ENCODE measurements at places on chromosomes 11 and 22.
A peak's percentile ranks its signal among the peaks of the same experiment; 100 is the strongest.

DNA sequence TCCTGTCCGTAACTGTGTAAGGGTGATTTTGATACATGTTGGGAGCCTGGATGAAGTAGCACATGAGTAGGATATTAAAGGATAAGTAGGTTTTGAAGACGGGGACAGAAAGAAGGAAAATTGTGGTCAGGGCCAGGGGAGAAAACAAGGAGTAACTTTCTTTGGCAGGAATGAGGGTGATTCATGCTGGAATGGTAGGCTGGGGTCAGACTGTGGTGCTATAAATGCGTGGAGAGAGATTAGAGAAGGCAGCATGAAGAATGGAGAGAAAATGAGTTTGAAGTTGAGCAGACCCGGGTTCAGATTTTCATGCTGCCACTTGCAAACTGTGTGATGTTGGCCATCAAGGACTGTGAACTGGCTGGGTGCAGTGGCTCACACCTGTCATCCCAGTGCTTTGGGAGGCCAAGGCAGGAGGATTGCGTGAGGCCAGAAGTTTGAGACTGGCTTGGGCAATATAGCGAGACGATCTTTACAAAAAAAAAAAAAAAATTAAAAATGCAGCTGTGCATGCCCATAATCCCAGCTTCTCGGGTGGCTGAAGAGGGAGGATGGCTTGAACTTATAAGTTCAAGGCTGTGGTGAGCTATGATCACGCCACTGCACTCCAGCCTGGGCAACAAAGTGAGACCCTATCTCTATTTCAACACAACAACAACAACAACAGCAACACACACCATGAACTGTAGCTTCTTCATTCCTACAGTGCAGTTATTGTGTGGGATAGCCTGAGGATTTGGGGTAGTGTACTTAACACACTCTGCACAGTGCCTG is 22.3 kb downstream of the ZBTB16 start:
- no peak for DNase-seq

DNA sequence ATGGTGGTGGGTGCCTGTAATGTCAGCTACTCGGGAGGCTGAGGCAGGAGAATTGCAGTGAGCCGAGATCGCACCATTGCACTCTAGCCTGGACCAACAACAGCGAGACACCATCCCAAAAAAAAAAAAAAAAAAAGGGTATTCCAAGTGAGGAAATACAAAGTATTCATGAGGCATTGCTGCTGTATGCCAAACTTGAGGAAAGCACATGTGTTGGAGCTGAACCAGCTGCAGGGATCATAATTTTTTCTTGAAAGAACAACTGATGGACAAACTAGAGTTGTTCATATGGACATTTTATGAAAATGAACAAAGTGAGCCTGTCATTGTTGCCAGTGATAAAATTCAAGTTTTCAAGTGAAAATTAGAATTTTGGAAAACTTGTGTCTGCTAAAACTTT is 15.8 kb downstream of the MARK2 start:
- no peak for DNase-seq

DNA sequence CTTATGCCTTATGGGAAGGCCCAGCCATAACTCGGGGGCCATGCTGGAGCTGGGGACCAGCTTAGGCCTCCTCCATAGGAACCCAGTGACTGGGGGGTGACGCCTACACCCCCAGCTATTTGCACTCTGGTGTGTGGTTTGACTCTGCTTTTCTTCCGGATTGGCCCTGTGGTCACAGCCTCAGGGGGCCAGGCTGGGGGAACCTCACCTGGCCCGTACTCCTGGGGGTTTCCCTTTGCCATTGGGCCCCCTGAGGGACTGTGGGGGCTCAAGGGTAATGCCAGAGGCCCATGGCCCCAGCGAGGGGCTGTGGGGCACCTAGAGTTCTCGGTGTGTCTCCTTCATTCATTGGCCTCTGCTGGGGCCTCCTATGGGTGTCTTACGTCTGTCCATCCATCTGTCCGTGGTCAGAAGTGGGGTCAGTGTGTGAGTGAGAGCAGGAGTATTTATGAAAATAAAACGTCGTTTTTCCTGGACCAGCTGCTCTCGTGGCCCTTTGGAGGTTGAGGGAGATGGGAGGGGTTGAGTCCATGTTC is 6.3 kb upstream of the SH3BP1 start:
- no peak for DNase-seq

DNA sequence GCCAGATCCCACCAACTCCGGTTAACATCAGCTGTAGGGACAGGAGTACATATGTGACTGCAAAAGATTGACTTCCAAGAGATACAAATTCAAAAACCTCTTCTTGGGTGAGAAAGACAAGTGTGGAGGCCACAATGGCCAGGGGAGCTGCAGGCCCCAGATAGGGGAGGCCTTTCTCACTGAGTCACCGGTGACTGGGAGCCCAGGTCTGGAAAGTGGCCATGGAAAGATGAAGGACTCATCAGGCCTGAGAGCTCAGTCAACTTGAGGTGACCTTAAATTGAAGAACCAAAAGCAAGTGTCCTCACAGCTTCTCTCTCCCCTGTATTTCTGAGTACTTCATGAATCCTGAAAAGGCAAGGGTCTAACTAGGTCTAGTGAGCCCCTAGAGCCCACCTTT is 90.4 kb upstream of the CLPB start:
- no peak for DNase-seq

DNA sequence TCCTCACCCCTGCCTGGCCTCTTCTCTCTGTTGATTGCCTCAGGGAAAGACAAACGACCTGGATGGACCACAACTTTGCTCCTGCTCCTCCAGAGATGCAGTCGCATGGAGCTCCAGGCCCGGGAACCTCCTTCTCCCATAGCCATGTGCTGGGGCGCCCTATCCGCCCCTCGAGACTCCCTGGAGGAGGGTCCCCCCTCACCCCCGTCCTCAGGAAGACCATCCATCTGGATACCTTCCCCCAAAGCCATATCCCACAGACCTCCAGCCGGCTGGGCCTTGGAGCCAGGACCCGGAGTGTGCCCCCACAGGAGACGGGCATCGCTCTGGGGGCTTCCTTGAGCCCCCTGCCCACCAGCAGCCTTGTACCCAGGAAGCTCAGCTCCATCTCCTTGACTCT is 2.2 kb downstream of the SEPTIN3 start:
- DNase-seq, result no peak

- no peak for DNase-seq
Observed at GRCh38 chr22:38694049-38694448, 6.7 kb downstream of the JOSD1 start.

- DNase-seq, result no peak
Observed at GRCh38 chr22:24155627-24156140, 25.6 kb upstream of the SUSD2 start.

DNA sequence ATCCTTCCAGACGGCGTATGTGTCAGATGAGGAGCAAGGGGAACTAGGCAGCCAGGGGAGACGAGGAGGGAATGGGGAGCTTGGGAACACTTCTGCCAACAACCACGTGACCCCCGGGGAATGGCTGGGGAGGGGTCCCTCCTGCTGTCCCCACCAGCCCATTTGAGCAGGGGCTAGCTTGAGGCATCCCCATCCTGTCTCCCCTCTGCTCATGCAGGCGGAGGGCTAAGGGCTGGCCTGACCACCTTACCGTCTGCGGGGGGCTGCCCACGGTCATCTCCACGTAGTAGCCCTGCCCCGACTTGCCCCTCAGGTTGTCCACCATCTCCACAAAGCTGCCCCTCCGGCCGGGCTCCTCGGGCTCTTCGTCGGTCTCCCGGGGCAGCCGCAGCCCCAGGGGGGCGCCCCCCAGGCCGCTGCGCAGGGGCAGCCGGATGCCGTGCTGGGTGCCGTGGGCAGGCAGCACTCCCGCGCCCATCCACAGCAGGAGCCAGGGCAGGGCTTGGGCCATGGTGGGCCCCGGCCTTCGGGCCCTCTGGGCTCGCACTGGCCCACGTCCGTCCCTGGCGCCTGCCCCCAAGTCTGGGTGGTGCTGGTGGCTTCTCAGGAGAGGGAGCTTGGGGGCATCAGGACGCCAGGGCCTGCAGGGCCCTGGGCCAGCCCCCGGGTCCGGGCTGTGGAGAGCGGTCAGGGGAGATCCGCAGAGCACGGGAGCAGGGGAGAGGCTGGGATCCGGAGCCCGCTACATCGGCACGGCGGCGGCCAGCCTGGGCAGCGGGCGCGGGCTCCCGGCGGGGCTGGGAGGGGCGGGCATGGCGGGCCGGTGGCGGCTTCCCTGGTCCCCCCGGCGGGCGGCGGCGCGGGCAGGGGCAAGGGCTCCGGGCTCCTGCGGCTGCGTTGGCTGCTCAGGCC is 515 bp downstream of the BACE1 start:
- DNase-seq, result no peak

- no peak for DNase-seq
Observed at GRCh38 chr22:29765905-29766631, 739 bp downstream of the ZMAT5 start.

DNA sequence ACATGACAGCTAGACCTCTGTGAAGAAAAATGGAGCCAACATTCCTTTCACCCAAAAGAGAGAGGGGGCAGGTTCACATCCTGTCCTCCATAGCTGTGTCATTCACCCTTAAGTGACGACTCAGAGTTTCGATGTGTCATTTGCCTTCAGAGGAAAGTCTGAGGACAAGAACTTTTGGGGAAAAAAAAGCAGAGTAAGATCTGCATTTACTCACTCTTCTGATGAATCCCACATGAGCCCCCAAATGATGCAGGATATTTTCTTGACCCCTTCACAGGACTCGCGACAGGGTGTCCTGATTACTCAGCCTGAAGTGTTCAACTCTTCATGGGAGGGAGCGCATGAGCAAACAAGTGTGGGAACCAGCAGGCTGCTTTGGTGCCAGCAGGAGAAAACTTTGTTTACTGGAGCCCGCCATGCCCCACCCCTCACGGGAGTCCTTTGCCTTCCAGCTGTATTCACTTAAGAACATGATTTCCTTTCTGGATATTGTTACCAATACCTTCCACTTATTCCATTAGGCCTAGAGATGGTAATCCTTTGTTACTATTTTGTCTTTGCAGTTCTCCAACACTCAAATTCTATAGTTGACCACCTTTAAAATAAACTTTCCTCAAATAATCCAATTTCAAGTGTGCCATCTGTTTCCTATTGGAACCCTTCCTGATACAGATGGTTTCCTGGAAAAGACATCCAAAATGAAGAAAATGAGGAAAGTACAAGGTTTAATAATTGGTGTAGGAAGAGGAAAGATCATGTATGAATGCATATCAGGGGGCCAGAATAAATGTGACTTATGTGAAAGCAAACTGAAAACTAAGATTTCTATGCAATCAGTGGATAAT is 729.8 kb downstream of the FAM181B start:
- DNase-seq, result peak; percentile 12

GRCh38 chr11:65072631-65072966 is 11.2 kb downstream of the CDCA5 start:
- DNase-seq, result no peak

DNA sequence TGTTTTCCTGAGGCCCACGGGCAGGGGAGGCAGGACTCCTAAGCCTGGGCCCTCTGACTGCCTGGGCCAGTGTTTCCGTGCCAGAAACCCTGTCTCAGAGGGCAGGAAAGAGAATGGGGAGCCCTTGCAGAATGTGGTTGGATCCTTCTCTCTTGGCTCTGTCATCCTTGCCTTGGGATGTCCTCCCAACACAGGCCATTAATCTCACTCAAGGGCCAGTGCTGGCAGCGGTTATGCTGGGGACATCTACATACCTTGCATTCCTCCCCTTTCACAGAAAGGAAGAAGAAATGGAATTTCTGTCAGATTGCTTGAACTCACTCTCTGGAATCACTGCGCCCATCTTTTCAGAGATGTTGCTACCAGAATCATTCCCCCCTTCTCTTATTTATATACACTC is 296.9 kb downstream of the KIRREL3 start:
- no peak for DNase-seq

DNA sequence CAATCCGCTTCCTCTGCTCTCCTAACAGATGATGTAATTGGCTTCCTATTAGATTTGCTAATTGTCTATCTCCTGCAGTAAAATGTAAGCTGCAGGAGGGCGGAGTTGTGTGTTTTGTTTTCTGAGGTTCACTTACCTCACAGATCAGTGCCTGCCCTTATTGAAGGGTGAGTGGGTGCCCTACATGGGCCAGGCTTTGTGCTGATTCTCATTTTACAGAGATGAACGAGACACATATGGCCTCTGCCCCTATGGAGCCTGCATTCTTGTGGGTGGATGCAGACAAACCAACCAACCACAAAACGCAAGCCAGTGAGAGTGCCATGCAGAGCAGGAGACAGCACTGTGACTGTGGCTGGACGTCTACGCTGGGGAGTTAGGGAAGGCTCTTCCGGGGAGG is 9.9 kb downstream of the TESMIN start:
- no peak for DNase-seq

DNA sequence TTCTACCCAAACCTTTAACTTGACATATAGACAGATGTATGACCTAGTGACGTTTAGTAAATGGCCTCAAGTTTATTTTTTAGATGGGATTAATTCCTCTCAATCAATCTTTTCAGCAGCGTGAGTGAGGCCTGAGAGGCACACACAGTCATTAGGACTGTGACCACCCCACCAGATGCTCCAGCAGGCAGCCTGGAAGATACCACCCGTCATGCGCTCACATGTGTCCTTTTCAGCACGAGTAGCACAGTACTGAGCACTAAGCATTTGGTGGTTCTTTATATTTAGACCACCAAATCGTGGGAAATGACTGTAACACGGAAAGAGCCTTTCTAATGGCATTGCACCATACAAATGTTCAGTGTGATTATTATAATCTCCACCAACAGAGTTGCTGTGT is 354.6 kb upstream of the DDI1 start:
- no peak for DNase-seq
